ENCODE measurements at places on chromosomes 11 and 22.

GRCh38 chr11:32006799-32007388 is 84.0 kb upstream of the RCN1 start:
- peak; percentile 50 for DNase-seq

DNA sequence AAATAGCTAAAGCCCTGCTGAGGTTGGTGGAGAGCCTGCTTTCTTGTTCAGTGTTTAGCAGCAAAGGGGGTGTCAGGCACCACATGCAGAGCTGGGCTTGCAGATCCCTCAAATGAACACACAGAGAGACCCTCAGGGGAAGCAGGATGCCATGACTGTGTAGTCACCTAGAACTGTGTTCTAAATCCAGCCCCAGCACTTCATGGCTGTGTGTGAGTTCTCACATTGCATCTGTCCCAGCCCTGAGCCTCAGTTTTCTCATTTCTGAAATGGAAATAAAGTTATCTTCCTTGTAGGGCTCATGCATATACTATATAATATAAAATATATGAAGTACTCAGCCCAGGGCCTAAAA is 47.1 kb downstream of the CWC15 start:
- DNase-seq, result peak; percentile 39

GRCh38 chr11:103699216-103699615 is 337.2 kb upstream of the DDI1 start:
- DNase-seq, result no peak

GRCh38 chr11:102572554-102573220 is 42.1 kb upstream of the MMP7 start:
- DNase-seq, result peak; percentile 14

- DNase-seq, result no peak
Measured at GRCh38 chr11:6708876-6709275, 25.7 kb upstream of the MRPL17 start.

DNA sequence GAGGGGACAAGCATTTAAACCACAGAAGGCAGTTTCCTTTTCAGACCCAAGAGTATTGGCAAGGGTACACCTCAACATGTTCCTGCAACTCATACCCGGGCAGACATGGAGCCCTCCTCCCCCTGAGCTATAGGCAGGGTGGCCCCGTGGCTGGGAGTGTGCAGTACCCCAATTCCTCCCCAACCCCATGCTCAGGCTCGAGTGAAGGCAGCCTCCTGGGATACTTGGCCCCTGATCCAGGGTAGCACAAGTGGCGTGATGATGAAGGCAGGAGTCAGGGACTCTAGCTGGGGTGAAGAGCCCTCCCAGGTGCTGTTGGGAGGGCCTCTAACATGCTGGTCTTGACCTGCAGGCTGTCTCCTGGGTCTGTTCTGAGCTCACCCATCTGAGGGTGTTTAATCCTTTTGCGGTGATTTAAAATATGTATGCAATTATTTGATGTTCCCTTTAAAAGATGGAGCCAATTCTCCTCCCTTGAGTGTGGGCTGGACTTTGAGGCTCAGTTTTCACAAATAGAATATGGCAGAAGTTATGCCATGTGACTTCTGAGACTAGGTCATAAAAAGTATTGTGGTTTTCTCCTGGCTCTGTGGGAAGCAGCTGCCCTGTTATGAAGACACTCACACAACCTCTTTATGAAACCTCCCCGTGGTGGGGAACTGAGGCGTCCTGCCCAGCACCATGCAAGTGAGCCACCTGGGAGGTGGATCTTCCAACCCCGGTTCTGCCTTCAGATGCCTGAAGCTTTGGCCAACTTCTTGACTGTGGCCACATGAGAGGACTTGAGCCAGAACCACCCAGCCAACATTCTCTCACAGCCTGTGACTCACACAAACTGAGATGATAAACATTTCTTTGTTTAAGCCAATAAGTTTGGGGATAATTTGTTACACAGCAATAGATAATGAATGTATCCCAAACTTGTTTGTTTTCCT is 54.7 kb upstream of the NECTIN1 start:
- DNase-seq, result peak; percentile 51

- DNase-seq, result no peak
Measured at GRCh38 chr11:123487157-123487744, 57.2 kb downstream of the GRAMD1B start.

GRCh38 chr22:21652547-21653545 is 10.7 kb downstream of the SDF2L1 start:
- no peak for DNase-seq

DNA sequence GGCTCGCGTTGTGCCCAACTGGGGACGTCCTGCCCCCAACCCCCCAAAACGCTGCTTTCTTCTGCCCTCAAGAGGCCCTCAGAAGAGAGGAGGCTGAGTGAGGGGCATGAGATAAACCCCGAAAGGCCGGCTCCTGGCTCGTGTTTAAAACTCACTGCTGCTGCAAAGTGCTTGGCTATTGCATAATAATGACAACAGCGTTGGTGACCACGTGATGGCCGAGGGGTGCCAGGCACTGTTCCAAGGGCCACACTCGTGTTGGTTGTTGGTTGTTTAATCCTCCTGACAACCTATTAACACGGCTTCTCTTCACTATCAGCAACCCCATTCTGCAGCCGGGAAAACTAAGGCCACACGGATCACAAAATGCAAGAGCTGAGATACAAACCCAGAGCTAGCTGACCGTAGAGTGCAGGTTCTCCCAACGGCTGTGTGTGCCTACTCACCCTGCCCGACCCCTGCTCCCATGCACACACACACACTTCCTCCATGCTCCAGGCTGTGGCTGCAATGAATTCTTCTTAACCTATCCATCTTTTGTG is 51.0 kb downstream of the ANO1 start:
- no peak for DNase-seq

DNA sequence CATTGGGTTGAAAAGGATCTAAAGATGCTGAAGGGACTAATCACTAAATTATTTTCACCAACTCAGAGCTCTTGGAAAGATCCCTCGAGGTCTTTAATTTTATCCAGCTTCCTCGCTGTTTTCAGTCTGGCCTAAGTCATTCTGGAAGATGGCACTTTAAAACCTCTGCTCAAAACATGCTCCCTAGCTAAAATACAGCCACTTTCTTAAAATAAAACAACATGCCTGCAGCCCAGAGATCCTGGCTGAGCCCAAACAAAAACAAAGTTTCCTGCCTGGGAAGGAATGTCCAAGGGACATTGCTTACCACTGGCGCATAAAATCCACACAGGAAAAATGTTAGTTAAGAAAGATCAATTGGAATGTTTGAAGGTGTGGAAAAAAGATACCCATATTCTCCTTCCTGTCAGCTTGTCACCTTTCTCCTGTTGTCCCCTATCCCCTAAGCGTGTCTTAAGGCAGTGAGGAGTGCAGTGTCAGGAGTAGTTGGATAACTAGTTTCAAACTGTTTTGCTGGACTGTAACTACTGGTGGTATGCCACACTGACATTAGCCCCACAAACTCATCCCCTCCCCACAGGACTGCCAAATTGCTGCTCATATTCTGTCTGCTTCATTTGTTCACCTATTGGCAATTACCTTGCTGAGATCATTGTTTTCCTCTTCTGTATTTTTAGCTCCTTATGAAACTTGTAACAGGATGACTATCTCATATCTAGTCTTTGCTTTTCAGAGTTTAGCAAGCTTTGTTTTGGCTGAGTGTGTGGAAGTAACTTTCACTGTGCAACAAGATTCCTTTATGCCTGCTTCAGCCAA is 108.3 kb upstream of the SESN3 start:
- no peak for DNase-seq

Measured in fibroblast of mammary gland (primary cell).